RCC 7860 (cell line): ENCODE measurements at places on chromosomes 16 and 17.

GRCh38 chr17:68296217-68297191 is 5.2 kb downstream of the ARSG start:
- no peak for DNase-seq

DNA sequence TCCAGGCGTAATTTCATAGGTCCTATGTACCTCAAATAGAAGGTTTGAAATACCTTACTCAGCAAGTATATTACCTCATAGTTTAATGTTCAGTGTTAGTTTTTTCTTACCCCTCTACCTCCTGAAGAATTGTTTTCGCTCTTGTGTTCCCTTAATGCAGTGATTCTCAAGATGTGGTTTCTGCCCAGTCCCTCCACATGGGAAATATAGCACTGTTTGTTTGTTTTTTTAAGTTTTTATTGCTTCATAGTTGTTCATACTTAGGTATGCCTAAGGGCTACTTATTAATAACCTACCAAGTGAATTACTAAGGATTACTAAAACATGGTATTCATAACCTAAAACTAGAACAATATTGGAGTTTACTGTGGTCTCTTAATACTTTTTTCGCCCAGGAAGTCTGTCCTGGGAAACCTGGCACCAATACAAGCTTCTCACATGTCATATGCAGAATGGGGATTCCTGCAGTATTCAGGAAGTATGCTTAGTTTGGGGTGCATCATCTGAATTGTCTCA is 5.0 kb downstream of the RSPRY1 start:
- no peak for DNase-seq

GRCh38 chr16:67842509-67843342 is 606 bp downstream of the THAP11 start:
- no peak for DNase-seq

DNA sequence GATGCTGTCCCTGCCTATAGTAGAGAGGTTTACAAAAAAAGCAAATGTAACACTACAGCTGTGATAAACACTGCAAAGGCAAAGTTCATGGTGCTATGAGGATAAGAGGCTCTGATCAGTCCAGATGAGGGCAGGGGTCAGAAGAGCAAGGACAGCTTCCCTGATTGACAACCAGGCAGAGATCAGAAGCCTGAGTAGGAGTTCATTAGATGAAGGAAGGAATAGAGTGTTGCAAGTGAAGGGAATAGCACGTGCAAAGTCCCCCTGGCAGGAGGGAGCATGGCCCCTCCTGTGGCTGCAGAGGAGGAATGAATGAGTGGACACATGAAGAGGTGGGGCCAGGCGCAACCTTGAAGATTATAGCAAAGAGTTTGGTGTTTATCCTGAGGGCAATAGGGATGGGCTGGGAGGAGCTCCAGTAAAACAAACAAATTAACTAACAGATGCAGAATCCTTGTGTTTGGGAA is 208.4 kb upstream of the IRX5 start:
- DNase-seq, result no peak

DNA sequence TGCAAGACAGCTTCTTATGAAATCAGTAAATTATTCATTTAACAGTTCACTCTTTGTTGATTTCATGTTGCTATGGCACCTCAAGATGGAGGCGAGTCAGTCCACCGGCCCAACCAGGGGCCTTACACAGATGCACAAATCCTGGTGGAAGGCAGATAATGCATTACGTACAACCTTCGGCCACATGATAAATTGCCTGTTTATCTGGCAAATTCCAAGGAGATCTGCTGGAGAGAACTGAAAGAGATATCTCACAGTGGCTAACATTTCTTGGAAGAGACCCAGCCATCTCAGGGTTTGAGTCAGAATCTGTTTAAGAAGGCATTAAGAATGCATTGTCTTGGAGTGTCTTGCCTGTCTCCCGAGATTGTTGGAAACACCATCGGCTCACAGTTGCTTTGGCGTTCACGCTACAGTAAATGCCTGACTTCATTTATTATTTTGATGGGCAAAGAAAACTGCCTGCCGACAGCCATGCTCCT is 225.6 kb downstream of the MSI2 start:
- DNase-seq, result peak; percentile 94

DNA sequence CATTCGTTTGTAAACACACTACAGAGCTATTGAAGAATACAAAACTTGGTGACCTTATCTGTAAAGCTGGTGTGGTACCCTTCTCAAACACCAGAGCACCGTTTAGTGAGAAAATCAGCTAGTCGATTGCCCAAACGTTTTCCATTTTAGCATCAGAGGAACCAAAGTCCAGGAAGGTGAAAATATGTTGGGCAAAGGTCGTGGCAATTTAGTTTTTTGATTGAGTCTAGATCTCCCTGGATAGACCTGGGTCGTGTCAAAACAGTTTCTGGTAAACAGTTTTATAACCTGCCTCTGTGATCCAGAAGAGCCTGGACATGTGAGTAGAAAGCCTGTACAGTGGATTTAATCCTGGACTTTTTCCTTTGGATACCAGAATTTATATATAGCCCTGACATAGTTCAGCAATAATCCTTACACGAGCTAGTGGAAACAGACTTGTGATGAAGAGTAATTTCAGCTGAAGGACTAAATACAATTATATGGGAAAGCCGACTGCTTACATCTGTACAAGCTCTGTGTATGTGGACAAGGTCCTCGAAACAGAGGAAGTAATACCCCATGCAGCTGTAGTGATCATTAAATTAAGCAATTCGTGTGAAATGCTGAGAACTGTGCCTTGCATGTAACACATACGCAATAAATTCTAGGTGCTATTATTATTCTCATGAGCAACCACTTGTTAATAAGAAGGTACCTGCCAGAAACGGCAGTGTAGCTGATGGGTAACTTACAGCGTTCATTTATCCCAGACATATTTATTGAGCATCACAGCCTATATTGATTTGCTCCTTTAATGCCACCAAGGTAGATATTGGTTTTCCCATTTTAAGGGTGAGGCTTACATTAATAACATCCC is 72.5 kb downstream of the MAP2K6 start:
- DNase-seq, result no peak
